ENCODE measurements at places on chromosomes 7 and 10.

GRCh38 chr10:74419958-74420375 is 268.9 kb downstream of the ADK start:
- DNase-seq = peak; percentile 10

GRCh38 chr7:142808802-142809583 is 38.2 kb downstream of the PRSS2 start:
- DNase-seq = no peak

DNA sequence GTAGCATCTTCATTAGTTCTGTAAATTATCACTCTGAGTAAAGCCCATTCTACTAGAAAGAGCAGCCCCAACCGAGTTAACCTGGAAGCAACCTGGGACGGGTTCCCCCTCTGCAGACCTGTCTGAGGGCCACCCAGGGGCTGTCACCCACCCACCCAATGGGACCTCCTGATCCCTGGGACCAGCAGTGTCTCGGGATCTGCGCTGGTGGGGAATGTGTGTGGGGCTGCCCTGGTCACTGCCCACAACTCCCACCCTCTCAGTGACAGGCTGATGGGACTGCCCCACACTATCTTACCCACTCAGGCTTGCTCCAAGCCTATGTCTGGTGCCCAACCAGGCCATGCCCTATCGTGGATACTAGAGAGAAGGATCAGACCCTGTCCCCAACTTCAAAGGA is 215.0 kb downstream of the GRID1 start:
- DNase-seq = no peak

GRCh38 chr7:23658831-23659427 is 21.1 kb upstream of the FAM221A start:
- no peak for DNase-seq

DNA sequence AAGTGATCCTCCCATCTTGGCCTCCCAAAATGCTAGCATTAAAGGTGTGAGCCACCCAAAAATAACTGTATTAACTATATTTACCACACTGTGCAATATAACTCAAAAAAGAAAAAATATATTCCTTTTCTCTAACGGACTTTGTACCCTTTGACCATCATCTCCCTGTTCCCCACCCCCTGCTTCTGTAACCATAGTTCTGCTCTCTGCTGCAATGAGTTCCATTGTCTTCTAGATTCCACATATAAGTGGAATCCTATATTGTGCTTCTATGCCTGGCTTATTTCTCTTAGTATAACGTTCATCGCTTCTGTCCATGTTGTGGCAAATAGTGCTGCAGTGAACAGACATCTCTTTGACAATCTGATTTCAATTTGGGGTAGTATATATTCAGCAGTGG is 4.2 kb downstream of the TMEM248 start:
- no peak for DNase-seq

DNA sequence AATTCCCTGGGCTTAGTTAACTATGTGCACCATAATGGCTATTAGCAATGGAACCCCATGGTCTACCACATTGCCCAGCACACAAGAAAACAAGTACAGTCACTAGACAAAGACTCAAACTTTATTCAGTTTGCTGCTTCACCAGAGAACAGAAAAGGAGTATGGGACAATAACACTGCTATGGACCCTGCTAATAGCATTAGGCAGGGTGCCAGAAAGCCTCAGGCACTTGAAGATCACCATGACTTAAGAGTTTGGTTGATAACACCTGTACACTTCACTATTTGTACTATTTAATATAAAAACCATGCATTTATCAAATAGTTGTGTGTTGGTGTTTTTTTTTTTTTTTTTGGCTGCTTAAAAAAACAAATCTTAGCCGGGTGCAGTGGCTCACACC is 159.6 kb downstream of the KMT2E start:
- no peak for DNase-seq

- DNase-seq = peak; percentile 79
Observed at GRCh38 chr10:31947144-31947926, 18.7 kb upstream of the ARHGAP12 start.

- DNase-seq = peak; percentile 36
Observed at GRCh38 chr7:31192986-31193385, 140.9 kb downstream of the ADCYAP1R1 start.

DNA sequence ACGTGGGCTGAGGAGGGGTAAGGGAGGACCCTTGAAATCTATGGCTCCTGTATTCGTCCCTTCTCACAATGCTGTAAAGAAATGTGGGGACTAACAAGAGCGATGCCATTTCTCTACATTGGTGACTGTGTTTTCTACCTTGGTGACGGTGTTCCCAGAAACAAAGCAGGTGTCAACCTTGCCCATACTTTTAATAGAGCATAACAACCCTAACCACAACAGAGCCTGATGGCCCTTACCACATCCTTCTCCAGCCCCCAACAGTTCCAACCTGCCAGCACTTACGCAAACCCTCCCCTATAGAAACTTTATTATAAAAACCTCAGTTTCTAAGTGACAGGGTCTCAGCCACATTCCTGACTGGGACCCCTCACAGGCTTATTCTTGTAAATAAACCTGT is 28.2 kb upstream of the ADCYAP1R1 start:
- DNase-seq = no peak

DNA sequence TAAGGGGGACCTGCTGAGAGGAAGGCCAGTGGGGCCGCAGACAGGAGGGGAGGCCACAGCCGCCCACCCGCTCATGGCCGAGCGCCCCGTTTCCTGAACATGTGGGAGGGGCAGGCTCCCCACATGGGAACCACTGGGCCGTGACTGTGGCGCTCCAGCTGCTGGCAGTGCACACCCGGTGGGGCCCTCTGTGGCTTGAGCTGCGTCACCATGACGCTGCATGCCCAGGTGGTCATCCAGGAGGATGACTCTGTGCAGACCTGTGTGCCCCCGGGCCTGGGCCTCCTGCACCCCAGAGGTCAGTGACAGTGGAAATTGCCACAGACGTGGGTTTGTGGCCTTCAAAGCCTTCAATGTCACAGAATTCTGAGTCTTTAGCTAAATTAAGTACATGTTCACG is 85.1 kb downstream of the MGMT start:
- no peak for DNase-seq

DNA sequence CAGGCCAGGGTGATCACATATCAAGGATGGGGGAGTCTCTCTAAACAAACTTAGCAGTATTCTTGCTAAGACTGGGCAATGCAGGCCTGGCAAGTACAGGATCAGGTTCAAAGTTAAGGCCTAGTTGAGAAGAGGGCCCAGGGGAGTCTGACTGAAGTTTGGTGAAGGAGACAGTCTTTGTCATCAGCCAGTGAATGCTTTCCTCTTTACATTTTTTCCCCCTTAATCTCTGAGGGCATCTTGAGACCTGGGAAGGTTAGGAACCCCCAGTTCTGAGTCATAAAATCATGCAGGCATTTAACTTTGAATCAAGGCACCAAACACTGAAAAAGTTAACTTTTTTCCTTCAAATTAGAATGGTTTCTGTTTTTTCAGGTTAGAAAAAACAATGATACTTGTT is 311.5 kb downstream of the REEP3 start:
- no peak for DNase-seq

DNA sequence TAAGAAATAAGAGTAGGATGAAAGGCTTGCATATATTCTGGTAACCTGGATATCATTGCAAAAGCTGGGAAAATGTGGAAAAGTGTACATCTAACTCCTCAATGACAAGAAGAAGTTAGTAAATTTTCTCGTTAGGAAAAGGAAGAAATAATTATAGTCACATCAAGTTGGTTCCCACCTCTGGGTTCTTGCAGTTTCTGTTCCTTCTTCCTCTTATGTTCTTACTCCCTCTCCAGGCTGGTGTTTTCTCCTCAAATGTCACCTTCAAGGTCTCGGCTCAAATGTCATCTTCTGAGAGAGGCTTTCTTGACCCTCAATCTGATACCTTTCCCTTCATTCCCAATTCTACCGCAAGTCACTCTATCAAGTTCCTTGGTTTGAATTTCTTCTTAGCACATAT is 64.4 kb downstream of the ENTPD1 start:
- no peak for DNase-seq

GRCh38 chr7:69599286-69599954 is 1.1 kb downstream of the AUTS2 start:
- DNase-seq = no peak

Data from HCT116 (cell line).